ENCODE measurements at places on chromosomes 6 and 20.
A peak's percentile ranks its signal among the peaks of the same experiment; 100 is the strongest.

GRCh38 chr20:45095805-45096238 is 5.1 kb downstream of the KCNS1 start:
- peak; percentile 38 for DNase-seq

DNA sequence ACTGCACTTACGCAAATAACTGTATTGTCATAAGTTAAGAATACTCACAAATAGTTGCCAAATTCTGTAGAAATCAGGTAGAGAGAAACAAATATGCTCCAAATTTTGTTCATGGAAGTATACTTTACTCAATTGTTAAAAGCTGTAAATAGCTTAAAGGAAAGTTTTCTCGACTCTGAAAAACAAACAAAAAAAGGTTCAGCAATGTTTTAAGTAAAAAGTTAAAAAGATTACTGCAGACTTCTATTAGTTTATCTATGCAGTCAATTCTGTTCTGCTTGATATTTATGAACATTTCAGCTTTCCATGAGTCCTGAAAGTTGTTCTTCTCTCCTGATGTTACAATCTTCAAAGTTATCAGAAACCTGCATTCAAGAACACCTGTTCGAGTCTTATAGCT is 37.5 kb upstream of the FAM8A1 start:
- no peak for DNase-seq

- DNase-seq, result no peak
Measured at GRCh38 chr6:4296552-4296951, 161.2 kb upstream of the ECI2 start.

- DNase-seq, result no peak
Measured at GRCh38 chr6:157438611-157439111, 57.7 kb downstream of the ZDHHC14 start.

- DNase-seq, result no peak
Measured at GRCh38 chr6:33430334-33430733, 10.5 kb downstream of the SYNGAP1 start.
